ENCODE measurements at places on chromosomes 1 and 21.

DNA sequence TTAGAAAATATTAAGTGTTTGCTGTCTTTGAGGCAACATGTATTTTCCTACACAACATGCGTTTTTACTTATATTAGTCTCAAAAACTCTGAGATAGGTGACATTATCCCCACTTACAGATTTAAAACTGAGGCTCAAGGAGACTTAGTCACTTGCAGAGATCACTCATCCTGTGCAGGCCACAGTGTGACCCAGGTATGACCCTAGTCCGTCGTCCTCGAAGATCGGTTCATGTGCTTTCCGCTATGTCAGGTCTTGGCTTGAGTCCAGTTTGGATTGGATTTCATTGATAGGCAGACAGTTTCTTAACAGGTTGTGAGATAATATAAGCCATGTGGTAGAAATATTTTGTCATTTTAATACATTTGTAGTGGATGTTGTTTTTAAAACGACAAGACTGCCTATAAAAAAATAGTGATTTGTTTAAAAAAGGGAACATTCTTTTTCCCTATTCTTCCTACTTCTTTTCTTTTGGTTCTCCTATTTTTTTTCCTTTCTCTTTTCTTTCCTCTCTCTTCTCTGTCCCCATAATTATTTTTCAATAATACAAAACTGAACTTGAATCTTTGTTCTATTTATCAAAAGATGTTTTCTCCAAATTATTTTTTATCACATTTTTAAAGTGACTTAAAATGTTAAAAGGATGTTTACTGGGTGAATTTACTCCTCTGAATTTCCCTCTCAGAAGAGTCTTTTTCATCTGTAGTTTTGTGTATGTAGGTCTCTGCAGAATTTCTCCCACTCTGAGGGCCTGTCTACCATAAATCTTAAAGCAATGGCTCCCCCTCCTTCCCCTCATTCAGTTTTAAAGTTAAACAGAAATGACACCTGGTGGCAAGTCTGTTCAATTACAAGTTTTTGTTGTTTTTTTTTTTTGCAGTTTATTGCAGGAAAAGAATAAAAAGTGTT lies 81.8 kb downstream of the PHTF1 start:
- no peak for DNase-seq

DNA sequence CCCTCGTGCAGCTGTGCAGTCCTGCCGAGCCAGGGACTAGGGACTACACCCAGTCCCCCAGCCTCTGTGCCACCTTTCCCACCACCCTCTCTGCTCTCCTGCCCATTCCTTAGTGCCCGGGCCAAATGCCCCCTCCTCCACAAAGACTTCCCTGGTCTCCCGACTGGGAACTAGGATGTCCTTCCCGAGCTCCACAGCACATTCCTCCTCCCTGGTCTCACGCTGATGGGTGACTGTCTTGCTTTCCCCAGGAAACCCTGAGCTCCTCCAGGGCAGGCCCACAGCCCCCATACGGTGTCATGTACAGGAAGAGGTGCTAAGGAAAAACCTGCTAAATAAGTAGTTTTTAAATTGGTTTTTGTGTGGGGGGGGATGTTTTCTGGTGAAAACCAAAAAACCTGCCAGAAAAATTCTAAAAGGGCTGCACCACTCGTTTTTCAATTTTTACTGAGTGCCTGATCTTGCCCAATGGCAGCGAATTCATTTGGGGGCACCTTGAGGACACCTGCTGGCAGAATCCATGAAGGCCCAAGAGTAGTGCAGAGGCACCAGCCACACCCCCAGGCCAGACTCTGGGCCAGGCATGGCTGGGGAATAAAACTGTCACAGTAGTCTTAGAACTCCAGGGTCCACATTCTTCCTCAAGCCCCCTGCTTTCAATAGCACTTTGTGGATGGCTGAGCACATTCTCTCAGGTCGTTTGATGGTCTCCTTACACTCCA lies 50.4 kb downstream of the GLIS1 start:
- no peak for DNase-seq

GRCh38 chr1:225835856-225836255 lies 25.9 kb downstream of the EPHX1 start:
- no peak for DNase-seq

- no peak for DNase-seq
Measured at GRCh38 chr1:64881281-64881680, 85.1 kb downstream of the JAK1 start.

GRCh38 chr1:110967256-110967655 lies 3.5 kb upstream of the LRIF1 start:
- no peak for DNase-seq

- DNase-seq: no peak
Measured at GRCh38 chr21:14830307-14830706, 234.5 kb downstream of the NRIP1 start.

DNA sequence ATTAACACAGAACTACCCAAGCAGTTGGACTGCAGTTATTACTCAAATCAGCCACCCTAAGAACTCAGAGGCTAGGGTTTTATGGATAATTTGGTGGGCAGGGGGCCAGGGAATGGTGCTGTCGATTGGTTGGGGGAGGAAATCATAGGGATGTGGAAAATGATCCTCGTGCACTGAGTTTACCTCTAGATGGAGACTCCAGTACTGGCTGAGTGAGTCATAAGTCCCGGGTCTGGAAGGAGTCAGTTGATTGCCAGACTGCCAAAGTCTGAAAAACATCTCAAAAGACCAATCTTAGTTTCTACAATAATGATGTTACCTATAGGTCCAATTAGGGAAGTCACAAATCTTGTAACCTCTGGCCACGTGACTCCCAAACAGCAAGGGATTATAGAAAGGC lies 257.5 kb upstream of the PRMT6 start:
- DNase-seq: no peak

- no peak for DNase-seq
Measured at GRCh38 chr21:17577701-17578100, 35.0 kb downstream of the BTG3 start.

DNA sequence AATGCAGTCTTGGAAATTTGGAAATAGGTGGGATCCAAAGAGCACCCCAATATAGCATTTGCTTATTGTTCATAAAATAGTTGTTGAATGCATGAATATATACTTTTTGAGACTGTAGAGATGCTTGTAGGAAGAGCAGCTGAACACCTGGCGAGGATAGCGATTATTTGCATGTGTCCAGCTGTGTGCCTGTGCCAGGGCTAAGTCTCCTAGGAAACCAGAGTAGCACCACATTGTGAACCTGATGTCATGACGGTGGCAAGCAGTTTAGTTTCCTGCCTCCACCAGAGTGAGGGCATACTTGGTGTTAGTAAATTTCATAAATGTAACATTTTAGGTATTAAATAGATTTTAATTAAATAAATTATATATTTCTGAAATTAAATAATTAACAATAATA lies 37.3 kb upstream of the IRF2BP2 start:
- DNase-seq: no peak

DNA sequence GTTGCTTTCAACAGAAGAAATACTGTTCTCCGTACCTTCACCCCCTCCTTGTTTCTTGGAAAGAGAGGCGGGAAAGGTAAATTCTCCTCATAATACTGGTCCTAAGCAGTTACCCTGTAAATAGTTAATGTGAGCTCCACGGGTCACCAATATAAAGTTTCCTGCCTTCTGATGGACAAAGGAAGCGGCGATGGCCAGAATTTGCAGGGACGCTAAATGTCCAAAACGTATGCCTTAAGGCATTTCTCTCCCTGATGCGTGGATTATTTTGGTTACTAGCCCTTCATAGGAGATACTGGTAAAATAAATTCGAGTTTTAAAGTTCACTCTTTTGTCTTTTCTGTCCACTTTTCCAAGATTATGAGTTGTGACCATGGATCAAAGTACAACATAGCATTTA lies 898 bp upstream of the PTGS2 start:
- no peak for DNase-seq

DNA sequence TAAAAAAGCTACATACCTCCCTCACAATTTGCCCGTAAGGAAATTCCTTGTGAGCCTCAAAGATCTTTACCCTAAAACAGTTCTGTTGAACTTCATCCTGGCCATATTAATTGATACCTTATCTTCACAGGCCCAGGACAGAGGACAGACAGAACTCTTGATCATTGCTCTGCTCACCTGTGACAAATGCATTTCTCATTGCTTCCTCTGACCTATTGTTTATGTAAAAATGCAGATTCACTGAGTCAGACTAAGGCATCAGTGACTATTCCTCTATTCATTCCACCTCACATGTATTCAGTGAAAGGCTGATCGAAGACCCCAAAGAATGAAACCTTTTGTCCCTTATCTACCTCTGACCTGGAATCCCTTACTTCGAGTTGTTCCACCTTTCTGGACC lies 61.0 kb downstream of the BACH1 start:
- no peak for DNase-seq

DNA sequence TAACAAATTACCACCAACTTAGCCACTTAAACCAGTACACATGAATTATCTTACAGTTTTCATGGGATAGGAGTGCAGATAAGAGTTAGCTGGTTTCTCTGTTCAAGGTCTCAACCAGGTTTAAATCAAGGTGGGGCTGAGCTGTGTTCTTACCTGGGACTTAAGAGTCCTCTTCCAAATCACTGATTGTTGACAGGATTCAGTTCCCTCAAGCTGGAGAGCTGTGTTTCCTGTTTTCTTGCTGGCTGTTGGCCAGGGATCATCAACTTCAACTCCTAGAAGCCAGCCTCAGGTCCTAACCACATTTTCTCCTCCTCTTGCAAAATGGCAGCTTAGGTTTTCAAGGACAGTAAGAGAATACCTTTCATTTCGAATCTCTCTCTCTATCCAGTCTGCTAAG lies 123.8 kb upstream of the CHRM3 start:
- no peak for DNase-seq

GRCh38 chr1:2179283-2180013 lies 15.1 kb downstream of the FAAP20 start:
- DNase-seq: no peak

GRCh38 chr1:10962483-10962882 lies 50.0 kb upstream of the TARDBP start:
- DNase-seq: no peak

GRCh38 chr21:29523646-29524045 lies 224.9 kb downstream of the BACH1 start:
- no peak for DNase-seq

DNA sequence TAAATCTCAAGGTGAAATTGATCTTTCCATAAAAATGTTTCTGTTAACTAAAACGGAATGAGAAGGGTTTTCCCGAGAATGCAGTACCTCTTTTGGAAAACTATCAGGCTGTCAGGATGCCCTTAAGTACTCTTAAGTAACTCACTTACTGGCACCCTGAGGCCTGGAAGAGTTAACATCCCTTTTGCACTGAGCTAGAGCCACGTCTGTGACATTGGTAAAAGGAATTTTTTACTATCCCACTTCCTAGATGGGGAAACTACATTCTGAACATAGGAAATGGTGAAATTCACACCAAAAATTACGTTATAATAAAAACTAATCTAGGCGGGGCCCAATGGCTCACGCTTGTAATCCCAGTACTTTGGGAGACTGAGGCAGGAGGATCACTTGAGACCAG lies 39.7 kb upstream of the MAP10 start:
- no peak for DNase-seq

DNA sequence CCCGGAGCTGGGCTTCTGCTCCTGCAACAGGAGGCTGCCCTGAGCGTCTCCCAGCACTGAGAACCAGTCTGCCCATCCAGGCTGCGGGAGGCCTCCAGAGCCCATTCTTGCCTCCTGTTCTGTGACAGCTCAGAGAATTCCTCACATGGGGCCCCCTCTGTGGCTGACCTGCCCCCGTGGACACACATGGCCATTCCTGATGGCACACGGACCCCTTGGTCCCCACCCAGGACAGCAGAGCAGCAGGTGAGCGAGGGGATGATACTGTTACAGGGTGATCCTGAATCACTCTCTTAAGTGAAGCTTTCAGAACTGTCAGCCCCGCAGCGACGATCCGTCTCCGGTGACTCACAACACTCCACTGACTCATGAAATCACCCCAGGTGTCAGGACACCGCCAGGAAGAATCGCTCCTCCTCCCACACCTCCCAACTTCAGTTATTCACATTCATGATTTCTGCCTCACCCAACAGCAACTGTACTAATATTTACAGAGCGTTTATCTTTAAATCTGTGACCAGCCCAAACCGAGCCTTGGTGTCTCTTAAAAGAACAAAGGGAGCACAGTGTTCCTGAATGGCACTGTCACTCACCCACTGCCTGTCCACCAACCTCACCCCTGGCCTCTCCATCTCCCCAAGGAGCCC lies 22.5 kb downstream of the CHD5 start:
- no peak for DNase-seq

DNA sequence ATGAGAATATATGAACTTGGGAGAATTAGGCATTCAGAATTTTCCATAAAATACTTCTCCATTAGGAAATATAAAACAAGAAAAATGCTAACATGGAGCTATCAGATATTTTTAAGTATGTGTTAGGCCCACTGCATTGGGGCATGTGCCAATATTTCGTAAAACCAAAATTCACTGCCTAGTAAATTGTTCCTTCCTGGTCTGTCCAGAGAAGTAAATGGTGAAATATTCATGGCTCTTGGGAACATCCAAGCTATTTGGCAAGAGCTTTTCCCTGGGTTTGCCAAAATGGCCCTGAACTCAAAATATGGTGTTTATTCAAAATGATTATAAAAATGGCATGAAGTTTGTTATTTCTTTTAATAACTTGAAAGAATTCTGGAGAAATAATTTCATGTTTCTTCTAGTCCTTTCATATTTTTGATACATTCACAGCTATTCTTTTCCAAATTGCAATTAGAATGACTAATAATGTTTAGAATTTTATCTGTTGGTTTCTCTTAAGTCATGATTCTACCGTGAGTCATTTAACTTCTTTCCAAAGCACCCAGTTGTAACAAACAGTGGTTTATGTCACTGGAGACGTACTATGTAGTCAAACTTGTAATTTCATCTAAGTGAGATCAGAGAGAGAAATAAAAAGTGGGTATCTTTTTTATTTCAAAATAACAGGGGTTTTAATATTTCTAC lies 25.7 kb upstream of the SLC19A2 start:
- no peak for DNase-seq

- no peak for DNase-seq
Measured at GRCh38 chr1:172976222-172977041, 74.3 kb downstream of the TNFSF18 start.

DNA sequence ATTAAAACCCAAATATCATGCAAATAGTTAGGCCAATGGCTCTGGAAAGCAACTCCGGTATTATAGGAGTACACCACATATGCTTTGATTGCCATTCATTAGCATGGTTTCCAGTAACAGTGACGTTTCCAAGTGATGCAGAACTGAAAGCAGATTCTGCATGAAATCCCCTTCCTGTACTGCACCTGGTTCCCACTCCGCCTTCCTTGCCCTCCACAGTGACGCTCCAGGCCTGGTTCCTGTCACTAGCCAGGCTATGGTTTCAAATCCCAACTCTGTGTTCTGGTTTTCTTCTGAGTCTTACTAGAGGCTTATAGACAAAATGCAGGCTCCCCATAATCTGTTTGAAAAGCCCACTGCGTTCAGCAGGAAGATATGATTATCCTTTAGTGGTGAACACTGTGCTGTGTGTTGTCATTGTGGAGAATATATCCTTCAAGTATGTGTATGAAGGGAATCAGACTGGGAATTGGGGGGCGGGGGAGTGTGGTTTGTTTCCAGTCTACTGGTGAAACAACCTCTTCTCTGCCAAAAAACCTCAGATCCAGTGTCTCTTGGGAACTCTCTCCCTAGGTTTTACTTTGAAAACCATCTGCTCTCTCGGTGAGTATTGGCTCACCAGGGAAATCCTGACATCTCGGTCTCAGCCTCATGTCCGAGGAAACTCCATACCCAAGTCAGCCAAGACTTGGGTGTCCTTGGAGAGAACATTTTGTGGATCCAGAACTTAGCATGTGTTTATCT lies 78.7 kb downstream of the TYW3 start:
- DNase-seq: no peak

Data from kidney (tissue), 22 donors.